ENCODE measurements at places on chromosomes 4 and X.

GRCh38 chrX:13377550-13377934 lies 57.7 kb upstream of the ATXN3L start:
- DNase-seq, result no peak

GRCh38 chr4:25578432-25578831 lies 77.2 kb upstream of the SLC34A2 start:
- no peak for DNase-seq

DNA sequence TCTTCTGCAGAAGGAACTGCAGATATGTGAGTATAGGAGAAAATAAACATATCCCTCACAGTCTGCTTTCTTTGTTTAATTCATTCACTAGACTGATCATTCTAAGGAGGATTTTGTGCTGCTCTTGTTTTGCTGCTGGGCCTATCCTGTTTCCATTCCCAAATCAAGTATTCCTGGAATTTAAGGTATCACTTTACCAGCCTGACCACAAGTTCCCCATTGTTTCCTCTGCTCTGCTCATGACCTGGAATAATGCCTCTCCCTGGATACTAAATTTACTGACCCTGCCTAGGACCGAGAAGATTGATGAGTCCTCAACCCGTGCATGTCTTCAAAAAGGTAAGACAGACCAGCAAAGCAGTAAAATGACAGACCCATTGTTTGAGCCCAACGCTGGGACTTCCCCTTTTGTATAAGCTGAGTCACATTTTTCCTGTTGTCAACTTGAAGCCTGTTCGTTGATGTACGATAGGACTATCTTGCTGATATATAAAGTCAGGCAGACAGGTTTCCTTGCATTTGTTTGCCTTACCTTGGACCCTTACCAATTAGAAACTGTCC lies 85.5 kb upstream of the TET2 start:
- peak; percentile 58 for DNase-seq

DNA sequence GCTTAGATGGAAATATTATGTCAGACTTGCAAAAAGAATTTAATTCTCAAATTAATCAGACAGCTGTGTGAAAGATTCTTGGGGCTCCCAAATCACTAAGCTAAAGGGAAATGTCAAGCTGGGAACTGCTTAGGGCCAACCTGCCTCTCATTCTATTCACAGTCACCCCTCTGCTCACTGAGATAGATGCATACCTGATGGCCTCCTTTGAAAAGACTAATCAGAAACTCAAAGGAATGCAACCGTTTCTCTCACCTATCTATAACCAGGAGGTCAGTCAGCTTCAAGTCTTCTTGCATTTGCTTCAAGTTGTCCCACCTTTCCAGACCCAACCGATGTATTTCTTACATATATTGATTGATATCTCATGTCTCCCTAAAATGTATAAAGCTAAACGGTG lies 882.7 kb downstream of the CENPC start:
- no peak for DNase-seq

GRCh38 chrX:11039926-11040325 lies 71.2 kb upstream of the HCCS start:
- no peak for DNase-seq

- DNase-seq, result no peak
These were observed 10.9 kb upstream of the ABCG2 start for GRCh38 chr4:88169298-88169697.

DNA sequence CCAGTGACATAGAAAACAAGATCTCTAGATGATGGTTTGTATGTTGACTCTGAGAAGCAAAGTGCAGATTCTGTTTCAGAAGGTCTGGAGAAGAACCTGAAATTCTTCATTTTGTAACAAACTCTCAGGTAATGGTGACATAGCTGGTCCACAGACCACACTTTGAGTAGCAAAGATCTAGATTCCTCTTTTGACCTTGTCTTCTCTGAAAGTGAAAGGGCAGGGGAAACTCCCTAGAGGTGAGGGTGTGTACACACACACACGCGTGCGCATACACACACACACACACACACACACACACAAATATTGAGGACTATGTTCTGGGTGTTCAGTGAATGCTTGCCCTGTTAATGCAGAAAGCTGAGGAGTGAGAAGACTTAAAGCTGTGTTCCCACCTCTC lies 110.1 kb downstream of the NHSL2 start:
- no peak for DNase-seq

- no peak for DNase-seq
These were observed 691.9 kb downstream of the TECRL start for GRCh38 chr4:63717384-63717783.

DNA sequence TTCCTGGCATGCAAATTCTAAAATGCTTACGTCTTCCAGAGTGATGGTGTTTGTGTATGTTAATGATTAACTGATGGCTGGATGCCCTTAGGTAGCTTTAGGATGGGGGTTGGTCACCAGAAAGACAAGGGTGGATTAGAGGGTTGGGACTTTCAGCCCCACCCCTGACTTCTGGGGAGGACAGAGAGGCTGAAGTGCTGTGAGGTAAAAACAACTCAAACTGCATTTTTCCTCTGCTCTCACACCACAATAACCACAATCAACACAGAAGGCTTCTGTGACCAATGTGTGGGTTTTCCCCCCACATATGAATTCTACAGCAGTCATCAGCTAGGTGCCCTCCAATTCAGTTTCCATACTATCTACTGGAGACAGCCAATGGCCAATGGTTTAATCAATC lies 18.7 kb upstream of the DDIT4L start:
- DNase-seq, result no peak

DNA sequence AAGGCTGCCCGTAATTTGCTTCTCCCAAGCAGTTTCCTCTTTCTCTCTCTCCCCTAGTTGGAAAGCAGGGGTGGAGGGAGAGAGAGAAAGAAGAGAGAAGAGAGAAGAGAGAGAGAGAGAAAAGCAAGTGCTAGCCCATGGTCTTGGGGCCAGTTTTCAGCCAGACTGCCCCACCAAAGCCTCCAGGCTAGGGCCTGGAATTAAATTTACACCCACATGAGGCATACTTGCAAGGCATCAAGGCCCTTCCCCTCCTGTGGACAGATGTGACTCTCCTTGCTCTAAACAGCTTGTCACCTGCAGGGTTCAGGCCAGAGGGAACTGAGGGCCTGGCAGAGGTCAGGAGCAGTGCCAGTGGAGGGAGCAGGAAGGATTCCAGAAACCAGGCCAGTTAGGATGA lies 1.7 kb upstream of the CXCR3 start:
- no peak for DNase-seq

- no peak for DNase-seq
These were observed 65.1 kb downstream of the LHFPL1 start for GRCh38 chrX:112614640-112615039.

DNA sequence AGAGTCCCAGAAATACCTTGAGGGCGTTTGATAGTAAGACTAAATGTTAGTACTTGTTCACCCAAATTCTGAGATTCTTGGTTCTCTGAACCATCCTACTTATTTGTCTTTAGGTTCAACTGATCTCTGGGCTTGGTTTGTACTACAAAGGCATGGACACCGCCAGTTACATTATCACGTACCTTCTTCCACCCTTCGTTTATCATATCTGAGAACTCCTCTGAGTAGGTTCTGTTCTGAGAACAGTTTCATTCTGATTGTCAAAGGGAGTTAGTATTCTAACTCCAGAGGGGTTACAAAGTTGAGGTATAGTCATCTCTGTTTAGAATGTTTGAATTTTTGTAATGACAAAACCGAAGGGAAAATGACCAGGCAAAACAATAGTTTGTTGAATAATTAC lies 19.3 kb downstream of the ZFX start:
- DNase-seq, result no peak

- no peak for DNase-seq
These were observed 119.3 kb upstream of the PITX2 start for GRCh38 chr4:110742143-110742542.

GRCh38 chr4:61407642-61408618 lies 207.8 kb downstream of the ADGRL3 start:
- DNase-seq, result no peak

GRCh38 chr4:114807357-114807756 lies 208.8 kb downstream of the UGT8 start:
- no peak for DNase-seq

GRCh38 chrX:150148749-150149672 lies 210.7 kb upstream of the EOLA2 start:
- DNase-seq, result no peak

GRCh38 chr4:79597266-79597665 lies 189.2 kb upstream of the GK2 start:
- DNase-seq, result no peak

- no peak for DNase-seq
These were observed 40.9 kb downstream of the CPEB2 start for GRCh38 chr4:15043226-15043625.

DNA sequence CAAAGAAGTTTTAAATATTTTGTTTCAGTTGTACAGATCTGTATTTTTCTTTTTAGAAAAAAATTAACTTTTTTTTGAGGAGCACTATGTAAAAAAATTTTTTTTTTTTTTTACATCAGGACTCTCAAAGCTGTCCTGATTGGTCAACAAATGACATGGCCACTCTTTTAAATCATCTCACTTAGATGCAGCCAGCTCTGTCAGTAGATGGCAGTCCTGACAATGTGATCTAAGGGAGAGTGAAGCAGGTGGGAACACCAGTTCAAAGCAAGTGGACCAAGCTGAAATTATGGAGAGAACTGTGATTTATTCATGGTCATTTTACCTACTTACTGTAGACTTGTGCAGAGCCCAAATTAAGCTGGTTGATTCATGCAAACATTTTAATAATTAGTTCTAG lies 174.7 kb upstream of the GPRIN3 start:
- DNase-seq, result no peak

- peak; percentile 48 for DNase-seq
These were observed 797 bp downstream of the CD99L2 start for GRCh38 chrX:150897421-150898320.

DNA sequence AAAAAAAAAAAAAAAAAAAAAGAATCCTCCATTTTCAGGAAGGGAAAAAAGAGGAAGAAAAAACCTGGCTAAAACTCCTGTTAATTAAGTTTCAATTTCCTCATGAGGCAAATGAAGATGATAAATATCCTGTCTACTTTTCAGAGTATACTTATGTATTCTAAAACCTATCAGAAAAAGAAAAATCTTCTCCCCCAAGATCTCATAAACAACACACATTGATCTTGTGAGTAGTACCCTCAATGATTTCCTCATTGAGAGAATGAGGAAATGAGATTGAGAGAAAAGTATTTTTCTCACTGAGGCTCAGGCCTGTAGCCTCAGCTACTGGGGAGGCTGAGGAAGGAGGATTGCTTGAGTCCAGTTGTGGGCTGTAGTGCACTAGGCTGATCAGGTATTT lies 146.7 kb downstream of the TET2 start:
- no peak for DNase-seq

- DNase-seq, result peak; percentile 40
These were observed 208.9 kb downstream of the NWD2 start for GRCh38 chr4:37453281-37453998.

DNA sequence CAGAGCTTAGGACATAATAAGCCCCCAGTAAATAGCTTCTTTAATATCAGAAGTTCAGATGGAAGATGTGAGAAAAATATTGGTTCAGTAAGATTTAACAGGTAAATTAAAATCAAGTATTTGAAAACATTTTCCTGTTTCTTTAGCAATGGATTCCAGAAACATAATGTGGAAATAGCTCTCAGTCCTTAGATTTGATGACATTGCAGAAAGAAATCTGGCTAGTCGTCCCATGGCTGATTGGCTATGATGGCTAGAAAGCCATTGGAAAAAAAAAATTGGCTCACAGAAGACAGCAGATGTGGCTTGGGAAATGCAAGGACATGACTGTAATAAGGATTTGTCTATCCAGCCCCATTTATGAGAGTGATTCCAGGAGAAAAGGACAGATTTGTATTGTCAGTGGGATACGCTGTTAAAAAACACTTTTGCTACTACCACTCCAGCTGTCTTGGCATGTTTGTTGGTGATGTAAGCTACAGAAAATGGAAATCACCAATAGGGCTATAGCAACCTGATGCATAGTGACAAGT lies 78.3 kb downstream of the AR start:
- DNase-seq, result no peak

- DNase-seq, result no peak
These were observed 174.9 kb upstream of the TECRL start for GRCh38 chr4:64584125-64584524.

DNA sequence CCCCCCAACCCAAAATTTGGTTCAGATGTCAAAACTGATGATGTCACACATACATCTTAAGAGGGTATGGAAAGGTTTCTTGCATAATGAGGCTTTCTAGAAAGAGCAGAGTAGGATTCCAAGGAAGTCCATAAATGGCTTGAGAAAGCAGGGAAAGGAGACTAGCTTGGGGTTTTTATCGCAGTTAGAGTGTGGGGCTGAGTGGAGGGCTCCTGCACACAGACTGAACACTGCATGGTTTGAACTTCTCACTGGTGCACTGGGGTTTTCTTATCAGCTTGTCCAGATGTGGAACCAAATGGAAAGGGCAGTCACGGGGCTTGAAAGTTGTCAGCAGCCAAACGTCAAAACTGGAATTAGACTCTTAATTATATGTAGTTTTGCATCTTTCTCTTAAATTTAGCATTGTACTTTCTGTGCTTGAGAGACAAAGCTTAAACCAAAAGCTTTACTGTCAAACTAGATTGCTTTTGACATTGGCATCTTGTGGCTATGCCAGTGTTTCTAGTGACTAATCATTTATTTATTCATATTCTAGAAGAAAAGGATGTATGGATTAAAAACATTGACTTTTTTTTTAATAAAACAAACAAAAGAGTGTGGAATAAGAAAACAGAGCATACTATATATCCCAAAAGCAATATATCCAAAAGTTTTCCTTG lies 78.3 kb upstream of the STIM2 start:
- no peak for DNase-seq

DNA sequence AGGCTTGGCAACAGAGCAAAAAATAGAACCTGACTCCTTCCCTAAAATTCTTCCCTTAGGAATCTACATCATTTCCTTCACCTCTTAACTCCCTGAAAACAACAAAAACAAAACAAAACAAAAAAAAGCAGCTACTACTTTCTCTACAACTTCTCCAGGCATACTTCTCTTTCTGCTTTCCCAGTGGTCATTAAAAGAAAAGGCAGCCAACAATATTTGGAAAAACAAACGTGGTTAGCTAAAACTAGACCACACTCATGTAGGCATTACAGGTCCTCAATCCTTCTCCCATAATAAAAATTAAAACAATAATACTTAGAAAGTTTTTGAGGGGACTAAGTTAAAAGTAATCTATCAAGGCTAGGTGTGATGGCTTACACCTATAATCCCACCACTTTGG lies 29.0 kb upstream of the SMIM14 start:
- no peak for DNase-seq

DNA sequence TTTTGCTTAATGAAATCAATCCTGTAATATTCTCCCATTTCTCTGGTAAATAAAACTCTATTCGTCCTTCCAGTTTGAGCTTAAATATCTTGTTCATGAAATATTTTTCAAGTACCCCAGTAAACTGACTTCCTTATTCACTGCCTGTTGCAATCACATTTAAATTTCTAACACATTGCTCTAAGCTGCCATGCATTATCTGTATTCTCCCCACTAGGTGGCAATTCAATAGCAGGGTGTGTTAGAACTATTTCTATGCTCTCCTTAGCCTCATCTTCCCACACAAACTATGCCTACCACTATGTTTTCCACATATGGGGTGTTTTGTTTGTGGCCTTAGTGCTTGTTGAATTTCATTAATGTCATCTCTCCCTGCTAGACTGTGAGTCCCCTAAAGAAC lies 377.1 kb upstream of the HS3ST1 start:
- no peak for DNase-seq

Data from stimulated activated CD4-positive, alpha-beta T cell treated with anti-CD3 and anti-CD28 coated beads, Interleukin-4, amount 100 ng/mL, for 24 hours (primary cell).